ENCODE measurements at places on chromosomes 16 and 17.

- DNase-seq = peak; percentile 42
Observed at GRCh38 chr17:7404737-7405349, 946 bp upstream of the TMEM256 start.

DNA sequence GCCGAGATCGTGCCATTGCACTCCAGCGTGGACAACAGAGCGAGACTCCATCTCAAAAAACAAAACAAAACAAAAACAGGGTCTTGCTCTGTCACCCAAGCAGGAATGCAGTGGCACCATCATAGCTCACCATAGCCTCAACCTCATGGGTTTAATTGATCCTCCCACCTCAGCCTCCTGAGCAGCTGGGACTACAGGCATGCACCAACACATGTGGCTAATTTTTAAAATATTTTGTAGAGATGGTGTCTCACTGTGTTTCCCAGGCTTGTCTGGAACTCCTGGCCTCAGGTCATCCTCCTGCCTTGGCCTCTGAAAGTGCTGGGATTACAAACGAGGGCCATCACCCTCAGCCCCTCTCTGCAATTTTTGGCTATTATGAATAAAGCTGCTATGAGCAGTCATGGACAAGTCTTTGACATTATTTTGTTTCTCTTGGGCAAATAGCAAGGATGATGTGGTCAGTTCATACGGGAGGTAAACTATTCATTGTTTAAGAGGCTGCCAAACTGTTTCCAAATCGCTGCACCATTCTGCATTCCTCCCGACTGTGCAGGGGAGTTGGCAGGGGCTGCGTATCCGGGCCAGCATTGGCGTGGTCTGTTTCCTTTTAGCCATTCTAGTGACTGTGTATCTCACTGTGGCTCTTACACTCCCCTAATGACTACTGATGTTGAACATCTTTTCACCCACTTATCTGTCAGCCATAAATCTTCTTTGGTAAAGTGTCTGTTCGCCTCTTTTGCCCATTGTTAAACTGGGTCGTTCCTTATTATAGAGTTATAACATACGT is 21.1 kb downstream of the EIF4A3 start:
- no peak for DNase-seq

DNA sequence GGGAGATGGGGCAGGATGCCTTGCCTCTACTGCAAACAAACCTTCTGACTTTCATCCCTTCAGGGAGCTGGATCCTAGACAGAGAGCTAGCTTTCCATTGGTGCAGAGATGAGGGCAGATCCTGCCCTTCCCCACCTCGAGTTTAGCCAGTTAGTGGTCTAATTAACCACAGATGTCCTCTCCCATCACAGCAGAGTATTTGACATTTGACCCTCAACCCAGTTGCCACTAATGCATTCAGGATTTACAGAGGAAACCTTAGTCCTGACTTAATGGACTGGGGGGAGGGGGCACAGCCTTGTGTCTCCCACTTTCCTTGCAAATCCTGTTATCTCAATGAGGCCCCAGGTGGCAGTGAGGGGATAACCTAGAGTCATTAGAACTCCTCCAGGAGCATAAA is 10.2 kb downstream of the PIP4K2B start:
- no peak for DNase-seq

- no peak for DNase-seq
Observed at GRCh38 chr16:88406096-88407041, 23.6 kb downstream of the ZNF469 start.

- no peak for DNase-seq
Observed at GRCh38 chr17:67819722-67820121, 5.6 kb upstream of the BPTF start.

DNA sequence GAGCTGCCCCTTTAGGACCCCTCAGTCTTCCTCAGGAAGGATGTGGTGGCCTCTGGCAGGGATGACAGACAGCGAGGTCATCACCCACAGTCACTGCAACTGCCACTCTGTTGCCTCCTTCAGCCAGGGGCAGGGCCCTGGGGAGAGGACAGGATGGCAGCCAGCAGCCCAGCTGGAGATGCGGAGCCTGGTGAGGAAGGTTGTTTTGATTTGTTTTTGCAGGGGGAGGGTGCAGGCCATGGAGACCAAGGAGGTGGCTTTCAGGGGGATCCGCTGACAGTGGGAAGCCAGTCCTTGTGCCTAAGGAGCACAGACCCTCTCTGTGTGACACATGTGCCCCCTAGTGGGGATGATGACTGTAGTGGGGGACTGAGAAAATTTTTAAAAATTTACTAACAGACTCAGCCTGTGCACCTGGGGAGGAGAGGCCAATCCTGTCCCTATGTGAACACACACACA is 7.4 kb downstream of the PRCD start:
- peak; percentile 24 for DNase-seq

GRCh38 chr16:6265968-6266367 is 1066.7 kb upstream of the RBFOX1 start:
- DNase-seq = no peak

GRCh38 chr16:67930678-67931211 is 917 bp downstream of the CTRL start:
- DNase-seq = no peak

DNA sequence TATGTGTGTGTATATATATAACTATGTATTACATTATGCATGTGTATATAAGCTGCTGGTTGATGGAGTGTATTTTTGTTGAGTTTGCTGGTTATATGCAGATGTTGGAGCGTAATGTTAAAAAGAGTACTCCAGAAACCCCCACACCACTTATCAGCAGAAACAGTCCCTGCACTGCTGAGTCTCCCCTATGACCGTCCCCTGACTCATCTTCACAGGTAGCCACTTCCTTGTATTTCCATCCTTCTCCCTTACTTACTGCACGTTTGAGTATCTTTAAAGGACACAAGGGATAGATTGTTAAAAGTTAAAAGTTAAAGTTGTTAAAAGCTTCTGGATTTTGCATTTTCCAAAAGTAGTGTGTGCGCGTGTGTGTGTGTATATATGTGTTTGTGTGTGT is 853.9 kb upstream of the EEF2KMT start:
- no peak for DNase-seq

GRCh38 chr17:29645515-29646051 is 22.9 kb upstream of the CORO6 start:
- DNase-seq = no peak

DNA sequence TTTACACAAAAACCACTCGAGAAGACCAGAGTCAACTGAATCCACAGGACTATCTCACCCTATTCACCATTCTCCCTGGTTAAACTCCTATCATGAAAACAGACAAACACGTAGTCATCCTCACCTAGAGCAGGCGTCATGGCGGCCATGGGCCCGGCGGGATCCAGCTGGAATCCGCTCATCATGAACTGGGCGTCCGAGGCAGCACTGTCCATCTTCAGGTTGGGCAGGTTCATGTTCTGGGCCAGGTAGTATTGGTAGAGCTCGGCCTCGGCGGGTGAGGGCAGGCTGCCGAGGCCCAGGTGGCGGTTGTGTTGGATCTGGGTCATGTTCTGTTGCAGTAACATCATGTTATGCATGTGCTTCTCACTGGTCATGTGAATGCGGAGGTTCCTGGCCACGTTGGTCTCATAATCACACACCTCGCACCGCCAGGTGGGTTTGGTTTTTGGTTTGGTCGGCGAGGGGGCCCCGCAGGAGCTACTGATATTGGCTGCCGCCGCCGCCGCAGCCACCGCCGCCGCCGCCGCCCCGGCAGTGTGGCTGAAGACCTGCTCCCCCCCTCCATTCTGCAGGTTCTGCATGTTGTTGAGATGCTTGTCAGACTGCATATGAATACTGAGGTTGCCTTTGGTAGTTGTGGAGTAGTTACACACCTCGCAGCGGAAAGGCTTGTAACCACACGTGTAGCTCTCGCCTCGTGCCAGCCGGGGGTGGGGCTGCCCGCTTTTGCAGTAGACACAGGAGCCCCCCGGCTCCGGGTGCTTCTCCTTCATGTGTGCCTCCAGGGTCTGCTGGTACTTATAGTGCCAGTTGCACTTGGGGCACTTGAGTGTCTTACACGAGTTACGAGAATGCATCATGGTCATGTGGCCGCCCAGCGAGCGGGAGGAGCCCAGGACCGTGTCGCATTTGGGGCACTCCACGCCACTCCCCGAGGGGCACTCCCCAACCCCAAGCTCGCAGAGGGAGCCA is 90.3 kb downstream of the ZFHX3 start:
- no peak for DNase-seq

DNA sequence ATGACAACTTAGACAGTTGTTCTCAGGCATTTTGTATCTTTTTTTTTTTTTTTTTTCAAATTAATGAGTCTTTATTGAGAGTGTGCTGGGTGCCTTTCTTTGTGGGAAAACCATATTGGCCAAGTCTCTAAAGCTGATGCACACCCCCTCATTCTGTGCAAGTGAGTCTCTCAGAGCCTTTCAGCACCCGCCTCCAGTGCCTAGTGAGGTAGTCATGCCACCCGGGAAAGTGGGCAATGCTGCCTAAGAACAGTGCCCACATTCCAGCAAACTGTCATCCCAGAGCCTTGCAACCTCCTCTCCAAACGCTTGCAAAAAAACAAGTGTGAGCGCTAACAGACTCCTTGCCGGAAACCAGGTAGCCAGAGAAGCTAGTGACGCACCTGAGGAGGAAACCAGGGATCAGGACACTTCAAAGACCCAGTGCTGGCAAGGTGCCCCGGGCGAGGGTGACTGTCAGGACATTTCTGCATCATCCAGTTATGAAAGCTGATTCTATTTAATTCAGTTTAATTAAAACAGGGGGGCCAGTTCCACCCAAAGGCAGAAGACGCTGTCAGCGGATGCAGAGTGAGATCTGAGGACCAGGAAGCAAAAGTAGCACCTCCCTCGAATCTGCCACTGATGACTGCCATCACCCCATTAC is 34.9 kb downstream of the SMARCE1 start:
- no peak for DNase-seq

- DNase-seq = no peak
Observed at GRCh38 chr16:4272114-4272956, 488 bp downstream of the TFAP4 start.

- no peak for DNase-seq
Observed at GRCh38 chr16:54647725-54648221, 282.9 kb upstream of the IRX5 start.

- no peak for DNase-seq
Observed at GRCh38 chr16:80948886-80949493, 57.7 kb downstream of the CMC2 start.

DNA sequence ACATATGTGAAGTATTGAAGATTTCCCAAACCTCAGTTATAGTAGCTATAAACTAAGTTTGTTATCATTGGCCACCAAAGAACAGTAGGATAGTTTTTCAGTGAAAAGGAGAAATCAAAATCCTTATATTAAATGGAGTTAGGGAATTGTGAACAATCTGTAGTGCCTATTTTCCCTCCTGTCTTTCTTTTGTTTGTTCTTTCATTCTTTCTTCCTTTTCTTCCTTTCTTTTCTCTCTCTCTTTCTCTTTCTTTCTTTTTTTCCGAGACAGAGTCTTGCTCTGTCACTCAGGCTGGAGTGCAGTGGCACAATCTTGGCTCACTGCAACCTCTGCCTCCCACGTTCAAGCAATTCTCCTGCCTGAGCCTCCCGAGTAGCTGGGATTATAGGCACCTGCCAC is 48.8 kb downstream of the SSH2 start:
- no peak for DNase-seq

GRCh38 chr17:82876602-82877379 is 37.0 kb upstream of the ZNF750 start:
- DNase-seq = no peak

GRCh38 chr17:31696184-31696602 is 162.9 kb downstream of the COPRS start:
- no peak for DNase-seq

- DNase-seq = no peak
Observed at GRCh38 chr16:74448990-74449389, 27.7 kb upstream of the CLEC18B start.

GRCh38 chr16:79850348-79850747 is 249.8 kb upstream of the MAF start:
- no peak for DNase-seq

DNA sequence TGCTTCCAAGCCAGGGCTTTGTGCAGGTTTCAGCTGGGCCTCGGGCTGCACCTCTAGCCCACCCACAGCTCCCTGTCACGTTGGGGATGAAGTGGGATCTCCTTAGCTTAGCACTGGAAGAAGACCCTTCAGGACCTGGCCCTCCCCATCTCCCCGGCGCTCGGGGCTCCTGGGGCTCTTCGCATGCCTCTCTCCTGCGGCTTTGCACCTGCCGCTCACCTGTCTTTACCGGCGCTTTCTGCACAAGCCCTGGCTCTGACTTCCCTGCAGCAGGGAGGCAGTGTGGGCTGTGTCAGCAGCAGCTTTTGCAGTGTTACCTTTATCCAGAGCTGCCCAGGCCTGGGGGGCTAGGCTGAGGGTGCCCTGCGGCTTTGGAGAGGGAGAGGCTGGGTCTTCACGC is 52.3 kb downstream of the NT5M start:
- no peak for DNase-seq

DNA sequence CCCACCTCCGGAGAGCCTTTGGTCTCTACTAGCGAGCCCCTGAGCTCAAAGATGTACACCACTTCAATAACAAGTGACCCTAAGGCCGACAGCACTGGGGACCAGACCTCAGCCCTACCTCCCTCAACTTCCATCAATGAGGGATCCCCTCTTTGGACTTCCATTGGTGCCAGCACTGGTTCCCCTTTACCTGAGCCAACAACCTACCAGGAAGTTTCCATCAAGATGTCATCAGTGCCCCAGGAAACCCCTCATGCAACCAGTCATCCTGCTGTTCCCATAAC is 702 bp downstream of the SPN start:
- DNase-seq = no peak

GRCh38 chr17:77373299-77374169 is 232.8 kb downstream of the SEC14L1 start:
- DNase-seq = no peak

DNA sequence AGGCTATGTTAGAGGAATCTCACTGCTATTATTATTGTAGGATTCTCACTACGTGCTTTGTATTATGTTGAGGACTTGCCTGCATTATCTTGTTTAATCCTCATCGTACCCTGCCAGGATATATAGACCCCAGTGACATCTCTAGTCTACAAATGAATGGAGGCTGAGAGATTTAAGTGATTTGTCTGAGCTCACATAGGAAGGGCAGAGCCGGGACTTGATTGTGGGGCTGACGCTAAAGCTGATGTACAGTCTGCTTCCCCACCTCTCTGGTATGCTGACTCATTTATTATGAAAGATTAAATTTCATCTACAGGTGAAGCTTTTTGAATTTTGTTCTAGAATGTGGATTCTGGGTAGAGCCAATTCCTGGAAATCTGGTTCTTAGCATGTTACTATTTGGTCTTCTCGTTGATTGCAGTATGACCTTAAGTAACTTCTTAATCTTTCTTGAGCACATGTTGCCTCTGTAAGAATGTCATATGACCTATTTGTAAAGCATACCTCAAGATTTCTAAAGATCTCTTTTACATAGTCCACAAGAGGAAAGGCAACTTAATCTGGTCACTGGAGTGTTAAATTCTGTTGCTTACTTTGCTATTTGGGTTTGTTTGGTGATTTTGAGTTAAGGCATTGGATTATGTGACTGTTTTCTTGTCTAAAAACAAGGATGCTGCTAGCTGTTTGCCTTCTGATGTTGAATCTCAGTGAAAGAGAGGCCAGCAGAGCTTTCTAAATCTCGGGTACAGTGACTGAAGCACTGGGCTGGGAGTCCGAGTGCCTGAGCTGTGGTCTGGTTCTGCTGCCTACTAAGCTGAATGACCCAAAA is 12.4 kb downstream of the METTL9 start:
- no peak for DNase-seq
